WERI-Rb-1 (cell line): ENCODE measurements at places on chromosomes 2 and 18.

GRCh38 chr2:151713291-151713903 is 20.9 kb downstream of the NEB start:
- no peak for DNase-seq

DNA sequence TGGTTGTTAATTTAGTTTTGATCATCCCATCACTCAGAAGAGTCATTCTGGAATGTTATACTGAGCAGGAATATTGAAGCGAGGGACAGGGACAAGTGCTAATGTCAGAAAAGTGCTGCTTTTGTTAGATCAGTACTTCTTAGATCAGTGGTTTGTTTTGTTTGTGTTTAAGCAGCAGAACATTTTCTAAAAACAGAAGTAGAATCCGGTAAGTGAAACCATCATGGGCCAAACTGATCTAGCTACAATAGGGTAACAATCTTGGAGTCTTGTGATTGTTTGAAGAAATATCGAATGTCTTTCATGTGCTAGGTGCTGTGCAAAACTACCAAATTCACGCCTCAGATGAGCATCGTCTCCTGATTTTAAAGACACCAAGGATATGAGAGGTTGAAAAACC is 45.1 kb upstream of the SEC11C start:
- no peak for DNase-seq

DNA sequence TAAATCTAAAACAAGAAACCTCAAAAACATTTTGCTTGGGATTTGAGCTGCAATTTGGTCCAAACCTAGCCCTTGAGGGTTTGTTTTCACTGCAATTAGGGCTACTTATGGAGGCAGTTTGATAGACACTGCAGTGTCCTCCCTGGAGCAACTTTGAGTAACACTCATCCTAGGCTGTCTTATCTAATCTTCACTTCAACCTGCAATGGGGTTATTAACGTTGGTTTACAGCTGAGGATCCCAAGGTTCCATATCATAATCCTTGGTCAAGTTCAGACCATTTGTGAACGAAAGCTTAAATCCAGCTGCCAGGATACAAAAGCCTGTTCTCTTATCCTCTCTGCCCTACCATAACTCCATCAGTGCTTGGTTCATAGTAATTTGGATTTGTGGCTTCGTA is 2.5 kb downstream of the ANXA4 start:
- no peak for DNase-seq

DNA sequence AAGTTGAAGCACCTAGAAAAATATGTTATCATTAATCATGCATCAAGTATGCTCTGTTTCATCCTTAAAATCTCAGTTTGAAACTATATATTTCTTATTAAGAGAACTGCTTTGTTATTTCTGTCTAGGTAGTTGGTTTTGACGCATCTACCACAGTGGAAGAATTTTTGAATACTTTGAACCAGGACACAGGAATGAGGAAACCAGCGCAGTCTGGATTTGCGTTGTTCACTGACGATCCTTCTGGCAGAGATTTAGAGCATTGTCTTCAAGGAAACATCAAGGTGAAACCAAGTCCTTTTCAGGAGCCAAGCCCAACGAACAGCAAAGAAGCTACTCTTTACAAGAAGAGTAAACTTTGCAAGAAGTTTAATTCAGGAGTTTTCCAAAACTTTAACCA is 30.1 kb upstream of the DYNC2LI1 start:
- DNase-seq, result no peak

- no peak for DNase-seq
Measured at GRCh38 chr2:75592888-75593287, 32.1 kb upstream of the EVA1A start.

DNA sequence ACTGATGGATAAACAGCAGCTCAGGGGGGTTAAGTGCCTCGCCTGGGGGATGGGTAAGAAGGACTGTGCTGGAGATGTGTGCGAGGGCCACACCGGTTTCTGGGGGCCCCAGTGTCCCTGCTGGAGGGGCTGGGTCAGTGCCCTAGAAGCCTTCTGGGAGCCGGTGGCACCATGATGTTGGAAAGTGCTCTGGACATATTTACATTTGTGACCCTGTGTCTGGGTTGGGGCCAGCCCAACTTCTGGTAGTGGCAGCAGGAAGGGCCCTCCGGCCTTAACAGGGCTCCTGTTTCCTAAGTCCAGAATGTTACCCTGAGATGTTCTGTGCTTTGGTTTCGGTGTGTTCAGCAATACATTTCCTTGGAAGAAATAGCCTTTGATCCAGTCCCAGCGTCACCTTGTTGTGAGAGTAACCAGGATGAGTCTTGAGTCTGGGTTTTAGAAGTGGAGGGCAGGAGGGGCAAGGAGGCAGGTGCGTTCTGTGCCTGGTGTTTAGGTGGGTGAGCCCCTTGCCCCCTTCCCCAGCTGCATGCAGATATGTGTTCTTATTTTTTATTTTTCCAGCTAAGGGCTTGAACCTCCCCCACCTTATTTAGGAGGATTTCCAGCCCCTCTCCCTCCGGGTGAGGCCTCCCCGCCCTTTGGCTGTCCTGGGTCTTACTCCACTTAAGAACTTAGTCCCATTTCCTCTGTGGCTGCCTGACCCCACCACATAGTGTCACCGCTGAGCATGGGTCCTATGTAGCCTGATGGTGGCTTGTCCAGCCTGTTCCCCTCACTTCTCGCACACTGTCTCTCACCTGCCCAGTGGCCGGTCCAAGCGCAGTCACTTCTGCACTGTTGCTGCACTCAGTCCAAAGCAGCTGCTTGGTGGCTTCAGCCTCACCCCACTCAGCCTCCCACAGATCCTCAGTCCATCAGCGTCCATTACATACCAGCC is 132.7 kb upstream of the HS6ST1 start:
- no peak for DNase-seq

DNA sequence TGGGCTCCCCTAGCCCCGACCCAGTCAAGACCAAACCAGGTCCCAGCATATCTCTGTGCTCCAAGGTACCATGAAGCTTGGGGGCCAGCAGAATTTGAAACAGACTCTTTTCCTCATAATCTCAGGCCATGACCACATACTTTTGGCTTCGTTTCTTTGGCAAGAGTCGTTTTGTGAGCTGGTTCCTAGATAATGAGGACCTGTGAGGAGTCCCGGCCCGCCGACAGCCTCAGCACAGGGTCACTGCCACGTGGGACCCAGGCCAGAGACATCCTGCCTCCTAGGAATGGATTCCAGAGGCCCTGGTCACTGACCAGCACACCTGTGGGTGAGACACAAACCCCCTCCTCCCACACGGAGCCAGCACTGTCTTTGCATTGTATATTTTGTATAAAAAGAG is 73.5 kb downstream of the VAPA start:
- no peak for DNase-seq

- no peak for DNase-seq
Measured at GRCh38 chr2:168655207-168655606, 147.2 kb upstream of the NOSTRIN start.

DNA sequence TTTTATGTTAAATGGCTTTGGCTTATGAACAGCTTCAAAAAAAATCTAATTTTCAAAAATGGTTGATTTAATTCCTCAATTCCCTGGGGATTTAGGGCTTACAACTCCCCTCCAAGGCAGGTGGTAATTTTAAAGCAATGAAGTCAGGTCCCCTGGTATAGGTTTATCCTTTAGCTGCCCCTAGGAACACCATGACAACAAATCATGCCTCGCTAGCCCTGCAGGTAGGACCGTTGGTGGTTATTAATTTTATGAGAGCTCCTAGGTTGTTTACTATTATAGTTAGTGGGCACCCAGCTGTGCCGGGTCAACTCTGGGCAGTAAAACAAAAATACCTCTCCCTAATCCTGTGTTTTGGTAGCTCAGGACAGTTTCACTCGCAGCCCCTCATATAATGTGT is 26.2 kb upstream of the MBOAT2 start:
- DNase-seq, result no peak

DNA sequence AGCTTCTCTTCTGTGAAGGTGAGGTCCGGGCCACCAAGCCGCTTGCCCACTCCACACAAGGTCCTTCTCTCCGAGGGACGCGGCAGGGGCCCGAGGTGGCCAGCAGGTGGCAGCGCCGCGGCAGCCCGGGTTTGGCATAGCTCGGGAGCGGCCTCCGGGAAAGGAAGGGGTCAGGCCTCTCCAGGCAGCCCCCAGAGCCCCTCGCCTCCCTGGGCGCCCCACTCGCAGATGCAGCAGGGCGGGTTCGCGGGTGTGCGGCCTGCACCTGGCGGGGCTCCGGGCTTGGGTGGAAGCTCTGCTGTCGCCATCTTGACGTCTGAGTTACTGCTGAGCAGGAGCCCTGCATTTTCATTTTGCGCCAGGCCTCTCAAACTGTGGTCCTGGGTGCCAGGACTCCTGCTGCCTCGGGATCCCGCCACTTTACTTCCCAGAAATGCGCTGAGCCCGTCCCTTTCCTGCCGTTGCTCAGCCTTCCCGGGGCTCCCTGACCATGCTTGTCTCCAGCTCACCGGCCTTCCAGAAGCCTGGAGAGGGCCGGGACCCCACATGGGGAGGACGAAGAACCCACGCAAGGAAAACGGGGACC is 18.6 kb upstream of the NCL start:
- DNase-seq, result peak; percentile 79

DNA sequence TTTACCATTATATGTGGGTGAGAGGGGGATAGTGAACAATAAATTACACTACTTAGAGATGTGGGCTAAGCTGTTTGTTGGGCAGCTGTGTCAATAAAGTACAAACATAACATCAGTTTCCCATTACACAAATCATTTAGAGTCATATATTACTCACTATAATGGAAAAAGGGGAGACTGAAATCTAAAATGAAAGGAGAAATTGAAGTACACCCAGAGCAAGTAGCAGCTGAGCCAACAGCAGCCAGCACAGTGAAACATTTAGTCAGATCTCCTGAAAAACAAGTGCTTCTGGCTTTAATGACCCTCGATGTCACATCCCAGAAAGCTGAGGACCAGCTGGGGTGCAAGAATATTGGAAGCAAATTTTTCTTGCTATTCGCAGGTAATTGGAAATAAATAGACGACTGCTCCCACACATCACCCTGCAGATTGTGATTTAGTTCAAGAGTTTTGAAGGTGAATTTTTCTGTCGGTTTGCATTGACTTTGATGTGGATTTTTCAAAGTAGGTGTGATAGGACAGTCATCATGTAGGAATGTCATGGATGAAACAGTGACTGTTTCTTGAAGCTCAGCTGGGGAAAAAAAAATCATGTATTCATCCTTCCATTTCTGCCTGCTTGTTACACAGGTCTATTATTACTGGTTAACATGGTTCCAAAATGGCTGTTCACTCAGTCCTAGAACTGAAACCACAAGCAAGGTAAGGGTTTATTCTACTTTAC is 1607.3 kb upstream of the CELF4 start:
- DNase-seq, result no peak

GRCh38 chr2:203688798-203689197 is 17.6 kb upstream of the CD28 start:
- no peak for DNase-seq

GRCh38 chr2:74632209-74632938 is 15.8 kb downstream of the M1AP start:
- peak; percentile 56 for DNase-seq

- DNase-seq, result no peak
Measured at GRCh38 chr18:50410894-50411293, 36.0 kb downstream of the SKA1 start.

- DNase-seq, result no peak
Measured at GRCh38 chr18:23737578-23737977, 48.3 kb downstream of the LAMA3 start.

GRCh38 chr2:12169721-12170120 is 423.3 kb downstream of the LPIN1 start:
- DNase-seq, result no peak

DNA sequence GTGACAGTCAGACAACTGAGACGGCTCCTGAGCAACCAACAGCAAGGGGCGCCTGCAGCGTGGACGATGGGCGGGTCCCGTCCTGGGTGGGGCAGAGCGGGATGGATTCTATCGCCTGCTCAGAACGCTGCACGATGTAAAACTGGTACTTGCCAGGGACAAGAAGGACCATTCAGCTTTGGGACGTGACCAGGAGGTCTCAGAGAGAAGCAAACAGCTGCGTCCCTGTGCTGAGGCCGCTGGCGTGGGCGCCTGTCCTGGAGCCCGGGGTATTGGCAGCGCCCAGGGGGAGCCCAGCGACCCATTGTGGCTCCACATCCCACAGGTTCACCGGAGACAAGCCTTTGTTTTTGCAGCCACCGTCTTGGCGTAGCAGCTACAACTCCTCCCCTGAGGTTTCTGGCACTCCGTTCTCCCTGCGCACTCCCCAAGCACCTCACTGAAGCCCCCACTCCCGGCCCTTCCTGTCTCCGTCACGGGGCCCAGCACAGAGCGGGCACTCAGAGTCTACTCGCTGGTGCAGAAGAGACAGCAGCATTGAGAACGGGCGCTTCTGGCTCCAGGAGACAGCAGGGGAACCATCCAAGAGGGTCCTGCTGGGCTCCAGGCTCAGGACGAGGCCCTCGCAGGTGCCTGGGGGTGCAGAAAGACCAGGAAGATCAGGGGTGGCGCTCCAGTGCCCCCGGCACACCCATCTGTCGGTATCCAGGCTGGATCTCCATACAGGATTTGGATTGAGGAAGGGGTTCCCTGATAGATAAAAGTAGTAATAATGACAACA is 22.1 kb upstream of the KCNG2 start:
- DNase-seq, result no peak

DNA sequence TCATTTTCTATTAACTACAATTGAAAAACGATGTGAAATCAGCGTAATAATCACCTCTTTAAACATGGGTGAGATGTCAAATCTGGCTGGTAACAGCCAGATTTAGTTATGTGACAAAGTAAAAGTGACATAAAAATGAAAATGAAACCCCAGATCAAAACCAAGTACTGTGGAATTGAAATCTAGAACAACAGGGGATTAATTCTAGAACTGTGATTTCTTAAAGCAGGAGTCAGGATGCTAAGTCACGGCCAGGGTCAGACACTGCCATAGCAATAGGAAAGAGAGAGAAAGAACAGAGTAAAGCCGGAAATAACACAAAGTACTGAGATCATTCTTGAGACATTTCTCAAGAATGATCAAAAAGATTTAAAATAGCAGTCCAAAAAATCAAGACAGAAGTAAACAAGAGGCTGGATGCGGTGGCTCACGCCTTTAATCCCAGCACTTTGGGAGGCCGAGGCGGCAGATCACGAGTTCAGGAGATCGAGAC is 1183.7 kb upstream of the NXPH2 start:
- no peak for DNase-seq

DNA sequence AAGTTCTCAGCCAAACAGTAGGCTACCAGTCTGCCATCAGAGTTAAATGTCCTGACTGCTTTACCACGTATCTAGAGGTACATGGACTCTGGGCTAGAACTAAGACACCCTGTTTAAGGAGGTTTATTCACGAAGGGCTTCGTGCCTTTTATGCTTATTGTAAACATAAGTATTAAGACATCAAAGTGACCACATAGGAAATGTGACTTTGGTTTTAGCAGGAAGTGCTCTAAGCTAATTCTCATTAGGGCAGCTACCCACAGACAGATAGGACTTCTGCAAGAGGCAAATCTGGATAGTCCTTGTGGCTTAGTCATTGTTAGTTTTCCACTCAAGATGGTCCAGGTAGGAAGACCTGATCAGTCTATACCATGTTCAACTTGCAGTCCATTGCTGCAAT is 233.3 kb upstream of the MGAT5 start:
- no peak for DNase-seq

GRCh38 chr18:26703170-26703930 is 155.0 kb upstream of the KCTD1 start:
- DNase-seq, result no peak
